ENCODE measurements at places on chromosomes 2 and 18. TPM values are rescaled to one million over a fixed set of nuclear protein-coding genes. Genes with fewer than 3 reads are reported as not detected.
A peak's percentile ranks its signal among the peaks of the same experiment; 100 is the strongest.

Gene ACVR2A
- 70.9 TPM for total RNA-seq

DNA sequence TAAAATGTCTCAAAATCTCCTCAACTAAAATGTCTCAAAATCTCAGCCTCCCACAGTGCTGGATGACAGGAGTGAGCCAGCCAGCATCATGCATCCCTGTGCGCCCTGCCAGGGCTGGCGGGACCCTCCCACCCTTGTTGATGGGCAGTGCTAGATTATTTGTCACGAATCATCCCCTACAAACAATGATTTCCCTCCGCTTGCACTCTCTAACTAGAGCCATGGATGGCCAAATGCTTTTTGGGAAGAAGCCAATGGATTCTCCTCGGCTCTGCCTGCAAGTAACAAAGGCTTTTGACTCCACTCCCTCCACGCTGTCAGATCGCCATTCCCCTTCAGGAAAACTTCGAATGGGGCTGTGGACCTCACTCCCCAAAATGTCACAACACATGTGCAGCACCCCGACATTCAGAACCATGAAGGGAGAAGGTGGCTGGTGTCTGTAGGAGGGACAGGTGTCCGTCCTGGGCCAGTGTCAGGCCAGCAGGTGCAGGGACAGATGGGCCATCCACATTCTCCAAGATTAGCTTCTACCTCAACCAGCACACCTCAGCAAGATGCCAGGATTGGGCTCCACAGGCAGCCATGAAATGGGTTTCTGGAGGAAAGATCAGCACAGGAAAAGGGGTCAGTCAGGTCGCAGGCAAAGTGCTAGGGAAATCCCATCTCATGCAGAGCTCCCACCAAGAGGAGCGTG is 11.5 kb downstream of the AMER3 start:
- DNase-seq = peak; percentile 89

- DNase-seq = peak; percentile 19
Observed at GRCh38 chr2:109486711-109487535, 126.8 kb downstream of the SEPTIN10 start.

Gene NXPH2
- 12.7 TPM for total RNA-seq

GRCh38 chr18:13004396-13004795 is 13.2 kb downstream of the CEP192 start:
- no peak for DNase-seq

DNA sequence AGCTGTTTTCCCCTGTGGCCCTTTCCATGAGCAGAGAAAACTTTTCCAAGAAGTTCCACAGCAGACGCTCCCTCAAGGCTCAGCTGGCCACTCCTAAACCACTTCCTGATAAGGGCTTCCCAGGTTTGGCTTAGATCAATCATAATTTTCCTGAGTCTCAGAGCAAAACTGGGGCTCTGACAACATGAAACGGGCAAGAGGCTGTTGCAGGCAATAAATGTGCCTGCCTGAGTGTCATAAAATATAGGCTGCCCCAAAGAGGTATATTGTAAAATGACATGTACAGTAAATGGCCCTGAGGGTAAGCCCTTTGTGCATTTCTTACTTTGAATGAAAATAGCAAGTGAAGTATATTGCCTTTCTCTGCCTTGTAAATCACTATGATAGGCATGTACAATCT is 105.6 kb upstream of the UXS1 start:
- DNase-seq = no peak

DNA sequence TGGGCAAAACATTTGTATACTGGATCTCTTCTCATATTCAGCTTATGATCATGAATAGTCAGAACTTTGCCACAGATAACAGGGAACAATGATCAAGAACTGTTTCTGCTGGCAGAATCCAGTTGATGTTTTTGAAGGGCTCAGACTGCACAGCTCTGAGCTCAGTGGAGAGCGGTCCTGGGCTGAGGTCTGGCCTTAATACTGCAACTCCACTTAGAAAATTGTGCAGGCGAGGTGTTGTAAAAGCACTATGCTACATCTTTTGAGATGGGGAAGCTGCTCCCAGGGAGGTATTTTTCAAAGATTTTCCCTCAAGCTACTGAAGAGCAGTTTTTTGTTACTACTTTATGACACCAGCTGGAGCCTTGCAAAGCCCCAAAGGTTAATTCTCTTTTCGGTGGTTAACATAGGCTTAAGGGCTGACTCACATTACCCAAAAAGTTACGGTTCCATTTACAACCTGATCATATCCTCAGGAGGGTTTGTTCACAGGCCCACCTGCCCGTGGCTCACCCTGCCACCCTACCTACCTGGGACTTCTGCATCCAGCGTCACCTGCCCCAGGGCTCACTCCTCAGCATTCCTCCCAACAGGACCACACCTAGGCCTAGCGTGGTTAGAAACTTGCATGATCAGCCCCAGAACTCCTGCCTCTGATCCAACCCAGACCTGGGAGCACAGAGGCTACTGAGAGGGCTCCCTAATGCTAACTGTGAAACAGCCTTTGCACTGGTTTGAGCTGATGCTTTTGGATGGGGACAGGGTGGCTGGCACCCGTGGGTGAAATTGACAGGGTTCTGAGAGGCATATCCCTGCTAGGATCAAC is 114.4 kb downstream of the NCK2 start:
- DNase-seq = no peak

Gene R3HDM1
- 91.5 TPM for total RNA-seq

DNA sequence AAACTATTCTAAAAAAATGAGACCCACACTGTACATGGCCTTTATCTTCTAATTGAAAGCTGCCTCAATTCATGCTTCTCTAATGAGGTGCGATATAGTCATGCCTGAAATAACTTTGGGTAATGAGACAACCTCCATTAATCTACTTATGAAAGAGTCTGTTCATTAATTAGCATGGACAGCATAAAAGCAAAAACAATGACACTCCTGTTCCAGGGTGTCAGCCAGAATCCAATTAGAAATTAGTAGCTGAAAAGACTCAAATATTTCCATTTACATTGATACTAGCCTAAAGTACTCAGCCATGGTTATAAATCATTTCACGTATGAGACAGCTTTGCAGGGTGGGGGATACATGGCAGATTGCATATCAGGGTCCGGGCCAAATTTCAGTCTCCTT is 288.7 kb downstream of the AKAIN1 start:
- DNase-seq = no peak

Gene CARF
- 21.7 TPM for total RNA-seq

Gene ABCG5
- total RNA-seq = not detected

Gene FARP2
- total RNA-seq = 48.7 TPM

- no peak for DNase-seq
Observed at GRCh38 chr2:217743407-217743806, 259.4 kb downstream of the TNS1 start.

DNA sequence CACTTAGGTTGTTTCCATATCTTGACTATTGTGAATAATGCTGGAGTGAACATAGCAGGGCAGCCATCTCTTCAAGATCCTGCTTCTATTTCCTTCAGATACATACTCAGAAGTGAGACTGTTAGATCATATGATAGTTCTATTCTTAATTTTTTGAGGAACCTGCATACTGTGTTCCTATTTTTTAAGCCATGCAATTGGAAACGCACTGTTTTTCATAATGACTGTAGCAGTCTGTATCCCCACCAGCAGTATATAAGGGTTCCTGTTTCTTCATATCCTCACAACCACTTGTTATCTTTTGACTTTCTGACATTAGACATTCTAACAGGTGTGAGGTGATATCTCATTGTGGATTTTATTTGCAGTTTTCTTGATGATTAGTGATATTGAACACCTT is 15.5 kb downstream of the NEURL3 start:
- DNase-seq = no peak

DNA sequence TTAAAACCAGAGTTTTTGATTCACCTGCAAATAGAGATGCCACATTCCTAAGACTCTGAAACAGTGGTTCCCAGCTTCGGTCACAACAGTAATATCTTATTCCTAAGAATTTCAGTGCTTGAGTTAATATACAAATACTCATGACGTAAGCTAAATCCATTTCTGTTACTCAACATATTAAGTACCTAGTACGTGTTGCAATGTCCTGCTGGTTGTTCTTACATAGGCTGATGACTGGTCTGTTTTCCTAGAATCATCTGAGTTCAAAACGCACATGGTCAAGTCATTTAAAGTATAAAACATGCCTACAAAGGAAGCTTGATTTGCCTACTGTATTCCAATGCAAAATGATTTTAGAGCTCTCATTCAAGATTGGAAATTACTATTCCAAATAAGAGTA is 7.2 kb downstream of the NCL start:
- no peak for DNase-seq

Gene GALNT14
- 12.2 TPM for total RNA-seq

DNA sequence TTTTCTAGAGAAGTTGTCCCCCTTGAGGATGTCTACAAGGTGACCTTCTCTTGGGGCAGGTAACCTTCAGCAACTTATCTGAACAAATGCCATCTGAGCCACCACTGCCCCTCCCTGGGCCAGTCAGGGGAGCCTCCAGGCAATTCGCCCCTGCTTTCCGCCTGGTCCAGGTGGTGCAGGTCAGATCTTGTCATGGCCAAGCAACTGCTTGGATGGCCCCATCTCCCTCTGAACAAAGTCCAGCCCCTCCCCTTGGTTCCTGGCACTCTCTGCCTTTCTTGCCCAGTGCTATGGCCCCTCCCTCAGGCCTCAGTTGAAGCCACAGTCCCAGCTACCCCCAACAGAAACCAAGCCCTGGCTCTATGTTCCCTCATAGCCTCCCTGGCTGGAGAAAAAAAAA is 138.7 kb downstream of the ALPK2 start:
- DNase-seq = no peak

Gene SALL3
- 5.9 TPM for total RNA-seq

DNA sequence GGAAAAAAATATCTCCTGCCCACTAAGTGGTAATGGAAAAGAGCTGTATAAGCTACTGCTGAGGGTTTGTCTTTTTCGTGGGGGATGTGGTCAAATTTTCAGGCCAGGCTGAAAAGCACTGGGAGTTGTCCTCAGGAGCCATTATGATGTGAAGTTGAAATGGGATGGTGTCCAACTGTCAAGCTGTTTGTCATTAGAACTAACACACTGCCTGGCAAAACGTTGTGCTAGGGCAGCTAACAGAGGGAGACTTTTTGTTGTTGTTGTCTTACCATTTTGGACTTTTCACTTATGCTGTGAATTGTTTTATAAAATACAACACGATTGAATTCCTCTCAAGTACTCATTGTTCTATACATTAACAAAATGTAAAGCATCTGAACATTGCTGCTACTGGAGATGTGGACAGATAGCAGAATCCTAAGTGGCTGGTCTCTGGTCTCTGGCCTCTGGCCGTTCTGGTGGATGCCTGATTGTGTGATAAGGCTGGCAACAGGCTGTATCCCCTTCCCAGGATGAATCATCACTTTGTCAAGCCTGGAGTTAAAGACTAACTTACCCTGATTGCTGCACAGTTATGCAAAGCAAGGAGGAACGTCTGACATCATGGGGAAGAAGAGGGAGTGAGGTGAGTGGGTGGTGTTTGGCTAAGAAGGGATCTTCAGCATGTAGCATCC is 2.3 kb downstream of the MYO1B start:
- DNase-seq = no peak

Gene ARHGAP15
- 2.9 TPM for total RNA-seq

GRCh38 chr2:236998236-236998635 is 87.5 kb upstream of the COPS8 start:
- no peak for DNase-seq

DNA sequence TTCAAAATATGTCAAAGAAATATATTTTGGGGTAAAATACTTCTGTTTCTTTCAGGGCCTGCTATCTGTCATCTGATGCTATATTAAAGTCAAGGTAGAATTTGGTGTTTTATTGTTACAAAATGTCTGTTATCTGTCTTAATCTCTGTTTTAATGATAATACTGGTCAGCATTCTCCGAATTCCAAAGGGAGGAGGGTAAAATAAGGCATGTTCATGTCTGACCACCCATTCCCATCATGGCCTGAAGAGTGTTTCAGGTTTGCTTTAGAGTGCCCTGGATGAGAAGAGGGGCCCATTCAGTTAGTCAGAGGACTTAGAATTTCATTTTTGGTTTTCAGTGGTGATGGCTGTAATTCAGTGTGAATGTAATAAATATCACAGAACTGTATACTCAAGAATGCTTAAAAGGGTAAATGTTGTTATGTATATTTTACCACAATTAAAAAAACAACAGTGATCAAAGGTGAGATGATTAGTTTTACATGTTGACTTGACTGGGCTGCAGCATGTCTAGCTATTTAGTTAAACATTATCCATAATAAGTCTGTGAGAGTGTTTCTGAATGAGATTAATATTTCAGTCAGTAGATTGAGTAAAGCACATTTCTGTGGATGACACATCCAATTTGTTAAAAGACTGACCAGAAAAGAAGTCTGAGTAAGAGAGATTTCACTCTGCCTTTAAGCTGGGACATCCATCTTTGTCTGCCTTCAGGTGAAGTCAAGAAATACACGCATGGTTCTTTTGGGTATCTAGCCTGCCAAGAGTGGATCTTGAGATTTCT is 467.9 kb upstream of the SYT4 start:
- no peak for DNase-seq

- peak; percentile 74 for DNase-seq
Observed at GRCh38 chr2:162118166-162119031, 33.6 kb downstream of the GCG start.

Gene ATG9A
- 22.0 TPM for total RNA-seq

Gene PPP4R3B
- 95.8 TPM for total RNA-seq

DNA sequence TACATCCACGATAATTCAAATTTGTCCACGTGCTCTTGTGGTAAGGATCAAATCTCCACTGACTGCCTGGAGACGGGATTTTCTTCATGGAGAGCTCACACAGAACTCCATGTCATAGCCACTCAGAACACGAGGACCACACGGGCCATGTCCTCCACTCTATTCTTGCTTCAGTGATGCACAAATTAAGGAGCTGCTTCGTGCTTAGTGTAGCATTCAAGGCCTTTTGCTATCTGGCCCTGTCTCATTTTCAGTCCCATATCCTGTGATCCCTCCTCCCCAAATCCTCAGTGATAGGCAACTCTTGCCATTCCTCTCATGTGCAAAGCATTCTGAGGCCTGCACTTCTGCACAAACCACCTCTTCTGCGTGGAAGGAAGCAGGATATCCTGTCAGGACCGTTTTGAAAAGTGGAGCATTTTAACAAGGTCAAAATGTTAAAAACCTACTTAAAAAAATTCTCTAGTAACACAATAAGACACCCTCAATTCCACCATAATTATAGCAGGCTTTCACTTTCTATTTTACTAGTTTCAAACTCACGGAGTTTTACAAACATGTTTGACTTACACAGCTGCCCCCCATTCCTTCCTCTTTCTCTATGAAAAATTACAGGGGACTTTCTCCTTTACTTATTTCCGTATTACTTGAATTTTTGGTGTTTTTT is 35.2 kb downstream of the ST3GAL5 start:
- no peak for DNase-seq

DNA sequence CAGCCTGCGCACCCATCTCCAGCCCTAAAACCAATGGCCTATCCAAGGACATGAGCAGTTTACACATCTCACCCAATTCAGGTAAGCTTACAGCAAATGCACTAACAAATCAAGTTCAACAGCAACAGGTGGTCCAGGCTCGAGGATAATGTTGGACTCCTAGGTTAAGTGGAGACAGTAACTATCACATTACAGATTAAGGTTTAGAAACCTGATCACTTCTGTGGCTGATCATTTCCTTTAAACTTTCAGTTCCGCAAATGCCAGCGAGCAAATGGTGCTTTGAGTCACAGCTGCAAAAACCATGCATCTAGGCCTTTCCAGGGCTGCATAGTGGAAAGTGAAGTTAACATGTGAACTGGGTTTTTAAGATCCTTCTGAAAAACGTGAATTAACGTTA is 259.4 kb downstream of the GBX2 start:
- DNase-seq = no peak

Gene IL18R1
- 0.09 TPM for total RNA-seq

Data from cerebellum (tissue), 4 donors.